Endothelial cell of umbilical vein (primary cell): ENCODE measurements at places on chromosomes 3 and 15. TPM values are rescaled to one million over a fixed set of nuclear protein-coding genes. Genes with fewer than 3 reads are reported as not detected.

Gene PDZRN3
- total RNA-seq: not detected in 2 replicates

Gene NAALADL2
- total RNA-seq: 4.0 TPM in 2 replicates

Gene SAMMSON
- total RNA-seq: not detected in 2 replicates

Gene COX5A
- 220 and 232 TPM in 2 replicates for total RNA-seq

Gene DGKG
- total RNA-seq: not detected in 2 replicates

Gene CD200
- 7.2 and 8.2 TPM in 2 replicates for total RNA-seq

Gene CACNA2D3
- total RNA-seq: not detected in 2 replicates

Gene SLC2A2
- total RNA-seq: not detected in 2 replicates

Gene ITPKA
- 0.18 and 0.66 TPM in 2 replicates for total RNA-seq

Gene NANOGP8
- not detected in 2 replicates for total RNA-seq

Gene ALDH1L1
- not detected in 2 replicates for total RNA-seq

Gene CHRNA3
- not detected in 2 replicates for total RNA-seq

Gene LMLN
- total RNA-seq: 6.5 and 9.0 TPM in 2 replicates

Gene PPP1R14D
- not detected in 2 replicates for total RNA-seq

Gene NTRK3
- total RNA-seq: not detected in 2 replicates

Gene IMP3
- 35.5 and 41.3 TPM in 2 replicates for total RNA-seq

Gene PLA2G4E
- total RNA-seq: not detected in 2 replicates

Gene WWTR1
- total RNA-seq: 210 and 262 TPM in 2 replicates

Gene BOC
- total RNA-seq: not detected in 2 replicates

Gene PCYT1A
- 65.5 and 75.4 TPM in 2 replicates for total RNA-seq

Gene BCL2A1
- total RNA-seq: not detected in 2 replicates

Gene ZNF860
- 0.73 and 1.0 TPM in 2 replicates for total RNA-seq

Gene SLC15A2
- total RNA-seq: 0.11 and 0.60 TPM in 2 replicates

Gene GOLGA8S
- 0.42 and 0.55 TPM in 2 replicates for total RNA-seq

Gene MST1
- 6.1 and 8.7 TPM in 2 replicates for total RNA-seq

Gene TGM4
- 0.24 and 0.39 TPM in 2 replicates for total RNA-seq

Gene CFAP100
- total RNA-seq: not detected in 2 replicates

Gene KLHL40
- total RNA-seq: not detected in 2 replicates

Gene NR1I2
- total RNA-seq: not detected in 2 replicates

Gene GREM1
- total RNA-seq: 0.44 TPM in 1 of 2 replicates, not detected in the other

Gene GABRB3
- total RNA-seq: 0.85 TPM in 1 of 2 replicates, not detected in the other

Gene GUCA1C
- total RNA-seq: not detected in 2 replicates

Gene COX17
- total RNA-seq: 31.3 and 37.6 TPM in 2 replicates

Gene HIGD1A
- 68.9 and 71.8 TPM in 2 replicates for total RNA-seq

Gene C3orf52
- total RNA-seq: 2.1 and 4.6 TPM in 2 replicates

Gene GPR160
- 1.1 and 1.3 TPM in 2 replicates for total RNA-seq

Gene SLC22A13
- 0.44 and 0.53 TPM in 2 replicates for total RNA-seq

Gene SLC9C1
- total RNA-seq: 0.09 TPM in 1 of 2 replicates, not detected in the other

Gene MESP2
- total RNA-seq: 0.42 TPM in 1 of 2 replicates, not detected in the other

Gene LRRIQ4
- total RNA-seq: not detected in 2 replicates

Gene ITGA11
- total RNA-seq: 0.18 and 0.58 TPM in 2 replicates

Gene CACNA1D
- not detected in 2 replicates for total RNA-seq

Gene TLR9
- 0.07 TPM in 1 of 2 replicates, not detected in the other for total RNA-seq

Gene C3orf22
- total RNA-seq: not detected in 2 replicates
